Stomach (tissue), 19 donors: ENCODE measurements at places on chromosomes 1 and 21. TPM values are rescaled to one million over a fixed set of nuclear protein-coding genes. Genes with fewer than 3 reads are reported as not detected.

GRCh38 chr1:76073481-76073880 lies 1.1 kb upstream of the ST6GALNAC3 start:
- H3K4me1 ChIP-seq = peaks cover 40% of the 10 kb centered on the region
- DNase-seq = no peak
- H3K4me3 ChIP-seq = no peak overlapping the region
- no peak overlapping the region for H3K27ac ChIP-seq
- no peaks in the 10 kb centered on the region for H3K27me3 ChIP-seq

GRCh38 chr1:53913352-53914033 lies 19.5 kb downstream of the DIO1 start:
- H3K27ac ChIP-seq = no peak overlapping the region
- no peak for DNase-seq
- H3K4me3 ChIP-seq = no peak overlapping the region
- H3K27me3 ChIP-seq = no peaks in the 10 kb centered on the region
- H3K4me1 ChIP-seq = peaks cover 18% of the 10 kb centered on the region

DNA sequence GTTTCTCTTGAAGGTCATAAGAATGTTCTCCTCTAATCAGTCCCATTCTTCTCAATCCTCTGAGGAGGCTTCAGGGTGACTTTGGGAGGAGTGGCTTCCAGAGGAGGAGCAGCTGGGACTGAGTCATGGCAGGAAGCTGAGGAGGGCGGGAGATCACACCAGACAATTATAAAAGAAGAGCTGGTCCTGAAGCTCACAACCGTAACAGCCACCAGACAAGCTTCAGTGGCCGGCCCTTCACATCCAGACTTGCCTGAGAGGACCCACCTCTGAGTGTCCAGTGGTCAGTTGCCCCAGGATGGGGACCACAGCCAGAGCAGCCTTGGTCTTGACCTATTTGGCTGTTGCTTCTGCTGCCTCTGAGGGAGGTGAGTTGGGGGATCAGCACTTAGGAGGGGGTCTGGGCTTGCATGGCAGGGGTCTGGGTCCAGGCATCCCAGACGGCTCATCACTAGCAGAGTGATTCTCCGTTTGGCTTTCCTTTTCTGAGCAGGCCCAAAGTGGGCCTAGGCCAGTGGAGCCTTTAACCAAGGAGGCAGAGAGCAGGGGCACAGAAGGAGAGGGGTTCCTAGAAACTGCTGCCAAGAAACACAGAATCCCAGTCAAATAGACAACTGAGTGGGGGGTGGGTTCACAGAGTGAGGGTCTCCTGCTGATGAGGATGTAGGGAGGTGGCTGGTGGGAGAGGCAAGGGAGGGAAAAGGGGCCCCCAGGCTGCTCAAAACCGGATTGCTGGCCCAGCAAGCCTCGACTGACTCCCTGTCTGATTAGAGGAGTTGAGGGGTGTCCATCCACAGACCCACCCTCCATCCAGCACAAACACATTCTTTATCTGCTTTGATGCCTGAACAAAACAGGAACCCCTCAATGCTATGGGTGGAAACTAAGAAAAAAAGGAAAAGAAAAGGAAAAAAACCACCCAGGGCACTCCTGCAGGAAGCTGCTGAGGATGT lies at the start of gene ECM1:
Gene ECM1, plus strand, starts transcription at position 198 of the 953 bp plus-strand sequence. Its CDS starts 101 bp downstream, at position 299.
- H3K4me3 ChIP-seq = peak within 1 kb of the TSS; percentile 7
- peak within 1 kb of the TSS; percentile 71 for H3K27ac ChIP-seq
- no peaks in the 10 kb centered on the region for H3K27me3 ChIP-seq
- DNase-seq = peak; percentile 60
- H3K4me1 ChIP-seq = peaks cover 8% of the 10 kb centered on the region

DNA sequence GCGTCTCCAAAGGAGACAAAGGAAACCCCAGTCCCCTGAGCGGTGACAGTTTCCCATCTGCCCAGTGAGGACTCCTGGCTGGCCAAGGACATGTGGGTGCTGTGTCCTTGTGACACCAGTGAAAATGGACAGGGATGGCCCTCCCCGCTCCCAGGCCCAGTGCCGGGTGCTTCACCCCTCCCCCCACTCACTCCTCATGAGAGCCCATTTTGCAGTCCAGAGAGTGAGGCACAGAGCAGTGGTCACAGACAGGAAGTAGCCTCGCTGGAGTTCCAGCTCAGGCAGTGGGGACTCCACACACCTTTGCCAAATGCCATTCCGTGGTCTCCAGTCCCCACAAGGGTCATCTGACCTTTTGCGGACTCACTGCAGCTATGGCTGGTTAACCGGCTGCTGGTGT lies 642.9 kb downstream of the PTPRU start:
- no peak overlapping the region for H3K27ac ChIP-seq
- no peaks in the 10 kb centered on the region for H3K4me1 ChIP-seq
- H3K36me3 ChIP-seq = no peaks in the 10 kb centered on the region
- H3K4me3 ChIP-seq = no peak overlapping the region
- H3K27me3 ChIP-seq = no peaks in the 10 kb centered on the region

GRCh38 chr1:10401281-10401680 lies 2.4 kb downstream of the PGD start:
- no peak overlapping the region for H3K4me3 ChIP-seq
- peak overlapping the region; percentile 97 for H3K27ac ChIP-seq

GRCh38 chr1:148315071-148315811 lies 163.2 kb upstream of the NBPF11 start:
- DNase-seq = no peak
- H3K27me3 ChIP-seq = peaks cover 90% of the 10 kb centered on the region
- H3K4me3 ChIP-seq = no peak overlapping the region
- no peak overlapping the region for H3K27ac ChIP-seq

- peak; percentile 38 for DNase-seq
- H3K27me3 ChIP-seq = no peaks in the 10 kb centered on the region
- peaks cover 99% of the 10 kb centered on the region for H3K36me3 ChIP-seq
- peak overlapping the region; percentile 39 for H3K27ac ChIP-seq
- no peak overlapping the region for H3K4me3 ChIP-seq
These were observed 90.7 kb downstream of the ARHGEF10L start for GRCh38 chr1:17630048-17630830.

- no peaks in the 10 kb centered on the region for H3K36me3 ChIP-seq
- no peak for DNase-seq
- H3K27me3 ChIP-seq = no peaks in the 10 kb centered on the region
- no peak overlapping the region for H3K27ac ChIP-seq
- no peaks in the 10 kb centered on the region for H3K4me1 ChIP-seq
These were observed 110.1 kb downstream of the NTPCR start for GRCh38 chr1:233060461-233060994.

- peak; percentile 38 for DNase-seq
- H3K27me3 ChIP-seq = no peaks in the 10 kb centered on the region
- no peaks in the 10 kb centered on the region for H3K36me3 ChIP-seq
- peaks cover 60% of the 10 kb centered on the region for H3K4me1 ChIP-seq
- peak overlapping the region; percentile 93 for H3K27ac ChIP-seq
These were observed 1.3 kb upstream of the DOCK7 start for GRCh38 chr1:62689524-62689923.

- DNase-seq = no peak
- no peak overlapping the region for H3K4me3 ChIP-seq
- no peaks in the 10 kb centered on the region for H3K27me3 ChIP-seq
- H3K4me1 ChIP-seq = peaks cover 2% of the 10 kb centered on the region
These were observed 239.8 kb downstream of the TRABD2B start for GRCh38 chr1:47757226-47757975.

DNA sequence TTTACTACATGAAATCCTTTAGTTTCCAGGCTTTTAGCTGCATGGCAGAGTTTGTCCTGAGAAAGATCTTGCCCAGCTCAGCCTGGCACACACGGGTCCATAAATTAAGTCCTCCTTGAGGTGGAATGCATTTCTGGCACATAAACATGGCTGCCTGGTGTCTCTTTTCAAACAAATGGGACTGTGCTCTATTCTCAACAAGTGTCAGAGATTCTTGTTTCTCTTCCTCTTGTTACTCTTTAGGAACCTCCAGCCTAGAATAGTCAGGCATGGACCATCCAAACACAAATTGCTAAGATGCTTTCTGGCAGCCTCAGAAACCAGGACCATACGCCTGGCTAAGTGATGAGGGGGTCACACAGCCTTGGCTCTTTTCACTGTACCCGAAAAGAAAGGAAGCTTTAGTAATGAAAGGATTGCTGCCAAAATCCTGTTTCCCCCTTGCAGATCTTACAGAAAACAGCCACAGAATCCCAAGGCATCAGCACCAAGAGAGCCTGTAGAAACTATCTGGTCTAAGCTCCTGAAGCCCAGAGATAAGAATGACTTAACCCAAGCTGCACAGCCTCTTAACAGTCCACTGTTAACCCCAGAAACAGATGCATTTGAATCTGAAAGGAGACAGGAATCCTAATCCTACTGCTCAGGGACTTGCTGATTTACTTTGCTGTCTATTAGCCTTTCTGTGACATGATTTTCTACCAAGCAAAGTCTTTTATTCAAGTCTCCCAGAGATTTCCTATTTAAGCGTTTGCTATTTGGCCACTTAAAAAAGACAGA lies 31.9 kb upstream of the NRDC start:
- H3K4me3 ChIP-seq = no peak overlapping the region
- DNase-seq = no peak
- H3K36me3 ChIP-seq = no peaks in the 10 kb centered on the region
- H3K4me1 ChIP-seq = no peaks in the 10 kb centered on the region
- peaks cover 47% of the 10 kb centered on the region for H3K27me3 ChIP-seq

GRCh38 chr1:91731815-91732214 lies 154.1 kb downstream of the TGFBR3 start:
- H3K4me3 ChIP-seq = no peak overlapping the region
- peak; percentile 27 for DNase-seq
- H3K27ac ChIP-seq = no peak overlapping the region
- peaks cover 60% of the 10 kb centered on the region for H3K4me1 ChIP-seq
- peaks cover 15% of the 10 kb centered on the region for H3K36me3 ChIP-seq

- no peak overlapping the region for H3K27ac ChIP-seq
- DNase-seq = no peak
- peaks cover 5% of the 10 kb centered on the region for H3K4me1 ChIP-seq
- H3K27me3 ChIP-seq = no peaks in the 10 kb centered on the region
- H3K36me3 ChIP-seq = no peaks in the 10 kb centered on the region
These were observed 259.7 kb upstream of the VAMP3 start for GRCh38 chr1:7511381-7511780.

DNA sequence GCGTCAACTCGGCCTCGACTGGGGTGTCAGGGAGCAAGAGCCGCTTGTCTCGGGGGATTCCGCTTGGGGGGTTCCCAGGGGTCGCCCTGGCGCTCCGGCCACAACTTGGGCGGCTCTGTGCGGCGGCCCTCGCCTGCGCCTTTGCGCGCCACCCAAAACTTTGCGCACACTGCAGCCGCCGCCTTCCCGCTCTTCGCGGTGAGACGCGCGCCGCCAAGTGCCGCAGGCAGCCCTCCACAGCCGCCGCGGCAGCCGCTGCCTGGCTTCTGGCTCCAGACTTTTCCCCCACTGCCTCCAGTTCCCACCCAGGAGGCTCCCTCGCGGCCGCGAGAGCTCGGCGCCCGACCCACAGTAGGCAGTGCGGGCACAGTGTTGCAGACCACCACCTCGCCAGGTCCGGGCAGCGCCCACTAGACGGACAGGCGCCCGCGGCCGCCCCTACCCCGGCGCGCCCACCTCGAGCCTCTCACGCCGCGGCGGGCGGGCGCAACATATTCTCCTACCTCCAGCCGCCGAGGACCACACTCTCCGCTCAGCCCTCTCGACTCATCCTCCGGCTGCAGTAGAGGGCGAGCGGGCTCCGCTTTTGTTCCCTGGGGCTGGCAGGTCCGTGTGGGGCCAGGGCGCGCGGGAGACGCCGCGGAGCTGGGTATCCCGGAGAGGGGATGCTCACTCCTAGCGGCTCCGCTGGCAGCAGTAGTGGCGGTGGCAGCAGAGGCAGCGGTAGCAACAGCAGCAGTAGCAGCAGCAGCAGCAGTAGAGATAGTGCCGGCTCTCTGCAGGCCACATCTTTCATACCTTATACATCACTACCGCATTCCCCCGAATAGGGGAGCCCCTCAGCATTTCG lies 296.6 kb downstream of the OMA1 start:
- peak overlapping the region; percentile 47 for H3K4me3 ChIP-seq
- peaks cover 11% of the 10 kb centered on the region for H3K4me1 ChIP-seq
- H3K27ac ChIP-seq = no peak overlapping the region
- peak; percentile 67 for DNase-seq

- no peak overlapping the region for H3K27ac ChIP-seq
- no peaks in the 10 kb centered on the region for H3K4me1 ChIP-seq
- DNase-seq = no peak
- H3K4me3 ChIP-seq = no peak overlapping the region
These were observed 114.3 kb upstream of the RUNX1 start for GRCh38 chr21:35163411-35163810.

- no peaks in the 10 kb centered on the region for H3K36me3 ChIP-seq
- DNase-seq = no peak
- no peaks in the 10 kb centered on the region for H3K27me3 ChIP-seq
- no peak overlapping the region for H3K27ac ChIP-seq
- H3K4me1 ChIP-seq = no peaks in the 10 kb centered on the region
These were observed 190.6 kb downstream of the FGGY start for GRCh38 chr1:59487335-59488031.

DNA sequence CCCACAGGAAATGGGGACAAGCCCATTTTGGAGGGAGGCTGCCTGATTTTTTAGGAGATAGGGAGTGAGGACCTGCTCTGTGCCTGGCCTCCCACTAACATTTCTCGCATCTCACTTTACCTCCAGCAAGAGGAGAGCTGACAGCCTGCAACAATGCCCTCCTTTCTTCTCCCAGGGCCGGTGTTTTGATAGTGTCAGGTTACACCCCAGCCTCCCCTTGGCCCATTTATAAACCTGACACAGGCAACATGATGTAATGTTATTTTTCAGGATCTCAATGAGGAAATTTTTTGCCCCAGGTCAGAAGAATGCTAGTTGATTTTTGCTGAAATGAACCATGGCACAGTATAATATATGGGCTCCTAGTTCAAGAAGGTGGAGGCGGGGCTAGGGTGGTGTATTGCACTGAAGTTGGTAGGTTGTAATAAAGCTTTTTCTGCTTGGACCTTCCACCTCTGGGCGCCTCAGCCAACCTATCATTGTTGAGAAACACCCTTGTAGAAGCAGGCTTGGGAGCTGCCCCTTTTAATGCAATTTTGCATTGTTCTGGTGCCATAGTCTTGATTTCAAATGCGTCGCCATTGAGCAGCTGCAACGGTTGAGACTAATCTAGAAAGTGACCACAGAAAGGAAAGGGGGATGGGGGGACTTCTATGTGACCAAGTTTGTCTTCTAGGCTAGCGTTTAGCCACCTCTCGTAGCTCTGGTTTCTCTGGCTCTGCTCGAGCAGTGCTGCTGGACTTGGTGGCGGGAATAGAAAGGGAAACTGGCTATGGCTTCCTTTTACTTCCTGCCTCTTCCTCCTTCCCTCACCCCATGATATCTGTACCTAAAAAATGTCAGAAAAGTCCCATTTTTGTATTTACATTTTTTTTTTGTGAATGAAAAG lies 53.0 kb downstream of the PBX1 start:
- peaks cover 91% of the 10 kb centered on the region for H3K4me1 ChIP-seq
- peak overlapping the region; percentile 80 for H3K27ac ChIP-seq
- peak overlapping the region; percentile 23 for H3K4me3 ChIP-seq
- no peaks in the 10 kb centered on the region for H3K36me3 ChIP-seq

The CYB561D1 gene
- 6.4 TPM for total RNA-seq

The GFI1 gene
- 34.4 TPM for total RNA-seq

The ENTREP3 gene
- 2.8 TPM for total RNA-seq

The SPOCD1 gene
- total RNA-seq = 11.1 TPM

The RNU1-3 gene
- total RNA-seq = under 0.01 TPM

The NEXN gene
- 63.9 TPM for total RNA-seq

The TNFAIP8L2 gene
- total RNA-seq = 2.0 TPM

The ST6GALNAC3 gene
- total RNA-seq = 21.7 TPM
